ENCODE measurements at places on chromosomes 5 and 9.

DNA sequence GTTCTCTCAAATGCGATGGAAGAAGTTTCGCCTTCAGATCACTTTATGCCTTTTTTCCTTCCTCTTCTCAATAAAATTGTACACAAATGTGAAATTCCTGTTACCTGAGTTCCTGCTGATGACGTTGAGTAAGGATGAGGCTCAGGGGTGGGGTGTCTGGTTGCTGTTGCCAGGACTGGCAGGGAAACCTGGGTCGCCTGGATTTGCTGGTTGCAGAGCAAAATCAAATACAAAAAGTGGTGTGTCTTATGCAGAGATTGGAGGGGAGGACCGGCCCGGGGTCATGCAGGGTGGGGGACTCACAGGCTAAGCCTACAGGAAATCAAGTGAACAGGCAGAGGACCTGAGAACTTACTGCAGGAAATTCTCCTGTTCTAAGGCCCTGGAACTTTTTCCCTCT is 39.2 kb downstream of the ANXA2R start:
- DNase-seq, result no peak

DNA sequence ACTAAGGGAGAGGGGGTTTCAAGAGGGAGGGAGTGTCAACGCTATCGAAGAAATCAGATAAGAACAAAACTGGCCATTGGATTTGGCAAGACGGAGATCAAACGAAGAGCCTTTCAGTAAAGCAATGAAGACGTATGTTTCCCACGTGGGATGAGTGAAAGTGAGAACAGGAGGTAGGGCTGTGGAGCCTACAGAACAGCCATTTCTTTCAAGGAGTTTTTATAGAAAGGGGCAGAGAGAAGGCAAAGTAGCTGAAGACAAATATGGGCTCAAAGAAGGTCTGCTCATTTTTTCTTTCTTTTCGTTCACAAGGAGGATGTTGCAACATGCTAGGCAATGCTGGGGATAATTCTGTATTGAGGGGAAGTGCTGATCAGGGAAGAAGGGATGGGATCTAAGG is 98.3 kb downstream of the SUSD1 start:
- DNase-seq, result no peak

DNA sequence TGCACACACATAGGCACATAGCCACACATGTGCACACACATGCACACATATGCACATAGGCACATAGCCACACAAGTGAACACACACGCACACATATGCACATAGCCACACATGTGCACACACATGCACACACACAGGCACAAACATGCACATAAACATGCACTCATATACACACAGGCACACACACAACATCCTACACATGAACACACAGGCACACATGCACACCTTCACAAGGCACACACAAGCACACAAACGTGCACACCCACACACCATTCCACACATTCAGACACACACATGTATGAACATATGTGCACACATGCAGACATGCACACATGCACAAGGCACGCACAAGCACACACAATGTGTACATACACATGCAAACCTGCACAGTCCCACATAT is 484.7 kb downstream of the IRX1 start:
- DNase-seq, result no peak

DNA sequence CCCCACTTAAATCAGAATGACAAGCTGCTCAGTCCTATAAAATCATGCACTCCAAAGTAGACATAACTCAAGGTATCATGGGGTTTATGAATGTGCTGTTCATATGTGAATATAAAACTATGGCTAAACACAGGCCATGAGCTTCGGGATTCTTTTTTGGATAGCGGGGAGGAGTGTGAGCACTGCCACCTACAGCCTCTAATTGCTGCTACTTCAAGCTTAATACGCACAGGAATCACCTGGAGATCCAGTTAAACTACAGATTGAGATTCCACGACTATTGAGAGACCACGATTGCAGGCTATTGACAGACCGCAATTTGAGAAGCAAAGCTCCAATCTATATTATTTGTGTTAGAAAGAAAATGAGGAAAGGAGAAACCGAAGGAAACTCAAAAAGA is 231.6 kb downstream of the MCTP1 start:
- DNase-seq, result no peak

DNA sequence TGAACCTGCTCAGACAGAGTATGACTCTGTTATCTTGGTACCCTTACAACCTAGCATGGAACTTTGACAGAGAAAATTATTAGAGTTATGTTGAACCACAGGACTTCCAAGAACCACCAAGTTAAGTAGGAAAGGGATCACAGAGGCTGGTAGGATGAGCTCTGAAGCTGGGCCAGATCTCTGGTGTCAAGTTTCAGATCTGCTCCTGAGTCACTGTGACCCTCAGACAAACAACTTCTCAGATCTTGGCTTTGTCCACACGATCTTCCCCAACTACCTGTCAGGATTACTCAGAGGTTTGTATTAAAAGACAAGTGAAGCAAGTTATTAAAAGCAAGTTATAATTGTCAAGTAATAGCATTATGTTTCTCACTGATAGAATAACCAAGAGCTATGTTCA is 189.0 kb downstream of the SEC61B start:
- no peak for DNase-seq

GRCh38 chr5:43409809-43410271 is 2.4 kb downstream of the CCL28 start:
- no peak for DNase-seq

DNA sequence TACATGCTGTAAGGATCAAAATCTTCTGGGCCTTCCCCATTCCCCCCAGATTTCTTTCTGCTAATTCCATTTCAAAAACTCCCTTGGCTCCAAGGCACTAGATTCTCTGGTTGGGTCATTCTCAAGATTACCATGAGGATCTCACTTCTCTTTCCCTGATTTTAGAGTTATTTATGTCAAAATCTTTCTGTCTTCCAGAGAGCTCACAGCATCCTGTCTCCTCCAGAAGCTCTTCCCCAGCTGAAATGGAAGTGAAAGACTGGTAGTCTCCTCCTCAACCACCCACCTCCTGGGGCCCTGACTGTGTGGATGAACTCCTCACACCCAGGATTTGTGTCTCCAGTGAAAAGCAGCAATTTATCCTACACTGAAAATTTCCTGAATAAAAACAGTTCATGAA is 11.9 kb upstream of the ZNF366 start:
- DNase-seq, result no peak

DNA sequence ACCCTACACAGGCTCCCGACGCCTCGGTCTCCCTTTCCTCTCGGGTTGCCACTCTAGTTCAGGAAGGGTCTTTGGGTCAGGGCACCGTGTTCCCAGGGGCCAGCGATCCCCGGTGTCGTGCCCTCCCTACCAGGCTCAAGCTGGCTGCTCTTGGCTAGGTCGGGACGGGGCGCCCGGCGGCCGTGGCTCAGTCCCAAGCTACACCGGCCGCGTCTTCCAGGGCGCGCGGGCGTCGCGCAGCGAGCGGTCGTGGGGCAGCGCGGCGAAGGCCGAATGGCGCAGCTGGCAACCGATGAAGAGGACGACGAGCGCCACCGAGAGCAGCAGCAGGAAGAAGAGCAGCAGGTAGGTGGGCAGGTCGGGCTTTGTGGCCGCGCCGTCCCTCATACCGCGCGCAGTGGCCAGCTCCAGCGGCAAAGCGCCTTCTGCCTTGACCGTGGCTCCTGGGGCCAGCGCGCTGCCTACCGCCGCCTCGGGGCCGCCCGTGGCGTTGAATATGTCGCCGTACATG is 892 bp downstream of the SMIM32 start:
- no peak for DNase-seq

DNA sequence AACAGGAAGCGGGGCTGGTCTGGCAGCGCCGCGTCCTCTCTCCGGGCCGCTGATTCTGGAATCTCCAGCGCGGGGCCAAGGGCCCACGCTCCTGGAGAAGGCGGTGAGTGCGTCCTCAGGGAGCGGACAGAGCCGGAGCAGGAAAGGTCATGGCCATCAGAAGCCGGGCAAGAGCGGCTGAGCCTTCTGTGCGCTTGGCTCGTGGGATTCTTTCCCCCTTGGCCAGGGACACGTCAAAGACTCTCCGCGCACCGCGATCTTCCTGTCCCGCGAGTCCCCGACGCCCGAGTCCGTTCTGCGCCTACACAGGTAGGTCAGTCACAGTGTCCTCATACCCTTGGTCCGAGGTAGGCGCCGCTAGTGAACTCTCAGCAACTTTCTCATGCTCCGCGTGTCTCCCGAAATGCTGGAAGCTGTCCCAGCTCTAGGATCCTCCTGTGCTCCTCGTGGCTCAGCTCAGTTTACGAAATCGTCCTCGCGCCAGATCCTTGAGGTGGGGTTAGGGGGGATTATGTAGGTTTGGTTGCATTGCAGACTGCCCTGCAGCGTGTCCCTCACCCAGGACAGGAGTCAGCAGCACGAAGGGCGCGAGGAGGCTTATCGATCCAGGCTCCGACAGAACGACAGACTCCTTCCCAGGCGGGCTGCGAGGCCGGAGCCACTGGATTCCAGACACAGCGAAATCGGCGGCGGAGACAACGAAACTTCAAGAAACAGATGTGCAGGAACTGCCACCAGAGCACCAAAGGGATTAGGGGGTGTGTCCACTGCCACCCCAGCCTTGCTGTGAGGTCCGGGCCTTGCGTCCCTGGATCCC is 8.7 kb downstream of the LHX6 start:
- DNase-seq, result no peak

- DNase-seq, result no peak
These were observed 7.9 kb downstream of the SLC6A3 start for GRCh38 chr5:1437226-1437829.
